ENCODE measurements at places on chromosomes 13 and 19. TPM values are rescaled to one million over a fixed set of nuclear protein-coding genes. Genes with fewer than 3 reads are reported as not detected.
A peak's percentile ranks its signal among the peaks of the same experiment; 100 is the strongest.

- DNase-seq = peak; percentile 96
- peaks cover 15% of the 10 kb centered on the region for H3K4me1 ChIP-seq
- peak within 1 kb of the TSS; percentile 89 for H3K4me3 ChIP-seq
- H3K27ac ChIP-seq = peak within 1 kb of the TSS; percentile 84
These were observed at the start of gene MYDGF for GRCh38 chr19:4669723-4670480. Gene MYDGF, minus strand, starts transcription at chr19:4670342. Its CDS starts 8 bp downstream, at chr19:4670334.

DNA sequence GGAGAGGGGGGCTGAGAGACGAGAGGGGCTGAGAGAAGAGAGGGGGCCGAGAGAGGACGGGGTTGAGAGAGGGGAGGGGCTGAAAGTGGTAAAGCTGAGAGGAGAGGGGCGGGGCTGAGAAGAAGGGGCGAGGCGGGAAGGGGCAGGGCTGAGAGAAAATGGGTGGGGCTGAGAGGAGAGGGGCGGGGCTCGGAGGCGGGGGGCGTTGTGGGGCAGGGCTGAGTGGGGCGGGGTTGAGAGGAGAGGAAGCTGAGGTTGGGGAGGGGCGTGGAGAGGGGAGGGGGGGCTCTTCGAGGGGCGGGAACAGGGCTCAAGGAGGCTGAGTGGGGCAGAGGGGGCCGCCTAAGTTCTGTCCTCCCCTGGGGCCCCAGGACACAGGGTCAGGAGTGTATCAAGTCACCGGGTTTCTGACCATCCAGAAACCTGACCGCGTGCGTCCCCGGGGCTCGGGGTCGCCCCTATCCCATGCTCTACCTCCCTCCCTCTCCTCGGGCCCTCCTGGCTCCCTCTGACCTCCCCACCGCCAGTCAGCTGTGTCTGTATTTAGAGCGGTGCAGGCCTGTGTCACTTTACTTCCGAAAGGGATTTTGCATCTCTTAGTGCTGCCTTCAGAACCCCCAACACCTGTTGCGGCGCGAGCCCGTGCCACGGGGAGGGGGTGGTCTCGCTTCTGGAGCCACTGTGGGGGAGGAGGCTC, 38.6 kb upstream of the SEMA6B start:
- peaks cover 3% of the 10 kb centered on the region for H3K4me1 ChIP-seq
- DNase-seq = peak; percentile 48
- no peak overlapping the region for H3K4me3 ChIP-seq
- H3K36me3 ChIP-seq = no peaks in the 10 kb centered on the region

DNA sequence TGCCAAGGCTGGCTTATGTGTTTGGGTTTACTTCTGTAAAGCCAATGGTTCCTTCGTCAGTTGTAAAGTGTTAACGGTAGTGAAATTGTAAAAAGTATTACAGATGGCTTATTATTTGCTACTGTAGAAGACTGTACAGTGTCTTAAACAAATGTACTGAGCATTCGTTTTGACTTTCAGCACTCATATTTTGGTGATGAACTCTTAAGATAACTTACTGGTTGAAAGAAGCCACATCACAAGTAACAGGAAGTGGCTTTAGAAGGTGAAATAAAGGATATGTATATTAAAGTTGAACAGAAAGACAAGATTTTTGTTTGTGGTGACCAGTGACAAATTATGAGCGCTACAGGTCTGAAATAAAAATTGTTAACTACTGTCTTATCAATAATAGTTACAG, 64.2 kb downstream of the URI1 start:
- no peak overlapping the region for H3K4me3 ChIP-seq
- H3K27me3 ChIP-seq = no peaks in the 10 kb centered on the region
- H3K27ac ChIP-seq = peak overlapping the region; percentile 40

Gene OR7A5
- total RNA-seq = not detected

Gene FFAR1
- total RNA-seq = not detected

- no peak for DNase-seq
- H3K4me1 ChIP-seq = no peaks in the 10 kb centered on the region
- H3K36me3 ChIP-seq = no peaks in the 10 kb centered on the region
- no peak overlapping the region for H3K4me3 ChIP-seq
- peaks cover 21% of the 10 kb centered on the region for H3K27me3 ChIP-seq
These were observed 75.1 kb downstream of the COL4A2 start for GRCh38 chr13:110382229-110382628.

Gene STK24
- total RNA-seq = 129 TPM

DNA sequence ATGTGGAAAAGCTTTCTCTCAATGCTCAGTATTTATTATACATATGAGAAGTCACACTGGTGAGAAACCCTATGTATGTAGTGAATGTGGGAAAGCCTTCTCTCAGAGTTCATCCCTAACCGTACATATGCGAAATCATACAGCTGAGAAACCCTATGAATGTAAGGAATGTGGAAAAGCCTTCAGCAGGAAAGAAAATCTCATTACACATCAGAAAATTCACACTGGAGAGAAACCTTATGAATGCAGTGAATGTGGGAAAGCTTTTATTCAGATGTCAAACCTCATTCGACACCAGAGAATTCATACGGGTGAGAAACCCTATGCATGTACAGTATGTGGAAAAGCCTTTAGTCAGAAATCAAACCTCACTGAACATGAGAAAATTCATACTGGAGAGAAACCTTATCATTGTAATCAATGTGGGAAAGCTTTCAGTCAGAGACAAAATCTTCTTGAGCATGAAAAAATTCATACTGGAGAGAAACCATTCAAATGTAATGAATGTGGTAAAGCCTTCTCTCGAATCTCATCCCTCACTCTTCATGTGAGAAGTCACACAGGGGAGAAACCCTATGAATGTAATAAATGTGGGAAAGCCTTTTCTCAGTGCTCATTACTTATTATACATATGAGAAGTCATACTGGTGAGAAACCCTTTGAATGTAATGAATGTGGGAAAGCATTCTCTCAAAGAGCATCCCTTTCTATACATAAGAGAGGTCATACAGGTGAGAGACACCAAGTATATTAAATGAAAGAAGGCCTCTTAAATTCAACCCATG, 34.4 kb downstream of the ZNF568 start:
- H3K27me3 ChIP-seq = no peaks in the 10 kb centered on the region
- H3K27ac ChIP-seq = no peak overlapping the region
- no peak overlapping the region for H3K4me3 ChIP-seq
- peaks cover 73% of the 10 kb centered on the region for H3K36me3 ChIP-seq
- DNase-seq = no peak

Gene FOSB
- 10.5 TPM for total RNA-seq

- DNase-seq = peak; percentile 89
- H3K36me3 ChIP-seq = peaks cover 26% of the 10 kb centered on the region
- H3K4me3 ChIP-seq = peak overlapping the region; percentile 77
- peaks cover 11% of the 10 kb centered on the region for H3K27me3 ChIP-seq
These were observed 2.5 kb upstream of the EEF2 start for GRCh38 chr19:3987619-3988371.

- no peaks in the 10 kb centered on the region for H3K4me1 ChIP-seq
- peaks cover 69% of the 10 kb centered on the region for H3K27me3 ChIP-seq
- DNase-seq = no peak
- H3K27ac ChIP-seq = no peak overlapping the region
- H3K4me3 ChIP-seq = no peak overlapping the region
These were observed 7.4 kb upstream of the IGFL1 start for GRCh38 chr19:46221981-46222610.

- H3K4me3 ChIP-seq = peak overlapping the region; percentile 89
- H3K27me3 ChIP-seq = no peaks in the 10 kb centered on the region
- peak overlapping the region; percentile 84 for H3K27ac ChIP-seq
- H3K36me3 ChIP-seq = peaks cover 14% of the 10 kb centered on the region
These were observed 3.5 kb downstream of the LIPE start for GRCh38 chr19:42423462-42424344.

DNA sequence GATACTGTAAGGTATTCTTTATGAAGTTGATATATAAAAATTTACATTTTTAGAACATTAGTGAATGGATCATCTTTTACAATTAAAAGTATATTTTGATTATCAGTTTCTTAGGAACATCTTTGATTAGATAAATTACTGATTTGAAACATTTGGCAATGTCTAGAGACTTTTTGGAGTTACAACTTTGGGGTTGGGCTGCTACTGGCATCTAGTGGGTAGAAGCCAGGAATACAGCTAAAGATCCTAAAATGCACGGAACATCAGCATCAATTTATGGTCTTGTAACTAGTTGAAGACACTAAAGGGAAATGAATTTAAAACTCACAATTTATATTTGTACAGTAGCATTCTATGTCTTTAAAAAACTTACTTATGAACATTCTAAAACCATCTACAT, 19.9 kb downstream of the POMP start:
- no peaks in the 10 kb centered on the region for H3K27me3 ChIP-seq
- H3K27ac ChIP-seq = no peak overlapping the region
- no peak for DNase-seq
- peaks cover 8% of the 10 kb centered on the region for H3K36me3 ChIP-seq

DNA sequence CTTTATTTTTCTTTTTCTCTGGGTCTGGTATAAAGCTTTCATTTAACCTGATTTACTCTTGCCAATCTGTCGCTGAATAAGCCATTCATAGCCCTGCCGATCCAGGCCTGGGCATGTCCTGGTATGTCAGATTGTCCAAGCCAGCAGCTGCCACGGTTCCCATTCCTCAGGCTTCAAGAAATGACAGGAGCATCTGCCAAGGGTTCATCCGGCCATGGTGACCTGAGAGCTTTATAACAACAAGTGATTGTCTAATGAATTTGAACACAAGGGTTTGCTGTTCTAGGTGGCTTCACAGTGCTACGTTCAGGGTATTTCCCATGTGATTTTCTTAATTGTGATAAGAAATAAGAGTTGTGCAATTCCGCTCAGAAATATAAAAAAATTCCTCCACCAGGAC, 20.0 kb downstream of the PNMA8A start:
- peaks cover 16% of the 10 kb centered on the region for H3K27me3 ChIP-seq
- H3K4me1 ChIP-seq = no peaks in the 10 kb centered on the region
- DNase-seq = no peak
- H3K4me3 ChIP-seq = no peak overlapping the region

Gene NR2F6
- total RNA-seq = 7.1 TPM

GRCh38 chr13:24307211-24308067, 1.9 kb upstream of the C1QTNF9 start:
- no peak overlapping the region for H3K4me3 ChIP-seq
- peak overlapping the region; percentile 34 for H3K27ac ChIP-seq
- peaks cover 22% of the 10 kb centered on the region for H3K36me3 ChIP-seq

- no peak for DNase-seq
- H3K27ac ChIP-seq = no peak overlapping the region
- no peaks in the 10 kb centered on the region for H3K36me3 ChIP-seq
- H3K27me3 ChIP-seq = peaks cover 13% of the 10 kb centered on the region
- peaks cover 5% of the 10 kb centered on the region for H3K4me1 ChIP-seq
- no peak overlapping the region for H3K4me3 ChIP-seq
These were observed 184.3 kb upstream of the TSC22D1 start for GRCh38 chr13:44760434-44760833.

- H3K27ac ChIP-seq = no peak overlapping the region
- no peaks in the 10 kb centered on the region for H3K36me3 ChIP-seq
- no peak for DNase-seq
These were observed 49.6 kb upstream of the C1QTNF9B start for GRCh38 chr13:23946900-23947299.

DNA sequence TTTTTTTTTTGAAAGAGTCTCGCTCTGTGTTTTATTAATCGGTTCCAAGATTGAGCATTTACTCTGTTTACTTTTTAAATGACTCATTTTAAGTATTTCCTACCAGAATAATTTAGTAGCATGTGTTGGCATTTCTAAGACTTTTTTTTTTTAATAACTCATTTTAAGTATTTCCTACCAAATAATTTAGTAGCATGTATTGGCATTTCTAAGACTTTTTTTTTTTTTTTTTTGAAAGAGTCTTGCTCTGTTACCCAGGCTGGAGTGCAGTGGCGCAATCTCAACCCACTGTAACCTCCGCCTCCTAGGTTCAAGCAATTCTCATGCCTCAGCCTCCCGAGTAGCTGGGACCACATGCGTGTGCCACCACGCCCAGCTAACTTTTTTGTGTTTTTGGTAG, 13.1 kb downstream of the SETDB2 start:
- H3K27ac ChIP-seq = no peak overlapping the region
- DNase-seq = no peak
- H3K27me3 ChIP-seq = no peaks in the 10 kb centered on the region

GRCh38 chr19:47258895-47259555, 2.7 kb downstream of the CCDC9 start:
- H3K4me3 ChIP-seq = peak overlapping the region; percentile 50
- no peak overlapping the region for H3K27ac ChIP-seq
- peaks cover 28% of the 10 kb centered on the region for H3K36me3 ChIP-seq
- H3K27me3 ChIP-seq = no peaks in the 10 kb centered on the region

GRCh38 chr19:3175781-3176714, 2.5 kb upstream of the S1PR4 start:
- H3K36me3 ChIP-seq = peaks cover 24% of the 10 kb centered on the region
- peak overlapping the region; percentile 85 for H3K27ac ChIP-seq
- peaks cover 18% of the 10 kb centered on the region for H3K4me1 ChIP-seq
- no peak for DNase-seq
- H3K4me3 ChIP-seq = peak overlapping the region; percentile 25
- no peaks in the 10 kb centered on the region for H3K27me3 ChIP-seq

DNA sequence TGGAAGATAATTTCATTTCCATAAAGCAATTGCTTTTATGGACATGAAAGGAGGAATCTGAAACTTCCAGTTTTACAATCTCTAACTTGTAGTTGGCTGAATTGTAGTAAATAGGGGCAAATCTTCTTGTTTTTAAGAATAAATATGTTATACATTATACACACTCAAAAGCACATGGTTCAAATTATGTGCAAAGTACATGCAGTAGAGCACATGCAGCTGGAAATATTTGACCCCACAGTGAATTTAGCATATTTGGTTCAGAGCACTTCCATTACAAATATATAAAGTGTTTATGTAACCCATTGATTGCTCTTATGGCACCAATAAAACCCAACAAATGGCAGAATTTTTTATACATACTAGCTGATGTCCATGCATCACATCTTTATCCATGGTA, 180.5 kb downstream of the IRS2 start:
- no peak overlapping the region for H3K4me3 ChIP-seq
- H3K36me3 ChIP-seq = no peaks in the 10 kb centered on the region
- H3K27me3 ChIP-seq = peaks cover 4% of the 10 kb centered on the region
- no peak overlapping the region for H3K27ac ChIP-seq
- no peaks in the 10 kb centered on the region for H3K4me1 ChIP-seq

Measured in activated naive CD8-positive, alpha-beta T cell treated with anti-CD3 and anti-CD28 coated beads for 36 hours (primary cell).